Epithelial cell of esophagus (primary cell): ENCODE measurements at places on chromosomes 5 and 9.

DNA sequence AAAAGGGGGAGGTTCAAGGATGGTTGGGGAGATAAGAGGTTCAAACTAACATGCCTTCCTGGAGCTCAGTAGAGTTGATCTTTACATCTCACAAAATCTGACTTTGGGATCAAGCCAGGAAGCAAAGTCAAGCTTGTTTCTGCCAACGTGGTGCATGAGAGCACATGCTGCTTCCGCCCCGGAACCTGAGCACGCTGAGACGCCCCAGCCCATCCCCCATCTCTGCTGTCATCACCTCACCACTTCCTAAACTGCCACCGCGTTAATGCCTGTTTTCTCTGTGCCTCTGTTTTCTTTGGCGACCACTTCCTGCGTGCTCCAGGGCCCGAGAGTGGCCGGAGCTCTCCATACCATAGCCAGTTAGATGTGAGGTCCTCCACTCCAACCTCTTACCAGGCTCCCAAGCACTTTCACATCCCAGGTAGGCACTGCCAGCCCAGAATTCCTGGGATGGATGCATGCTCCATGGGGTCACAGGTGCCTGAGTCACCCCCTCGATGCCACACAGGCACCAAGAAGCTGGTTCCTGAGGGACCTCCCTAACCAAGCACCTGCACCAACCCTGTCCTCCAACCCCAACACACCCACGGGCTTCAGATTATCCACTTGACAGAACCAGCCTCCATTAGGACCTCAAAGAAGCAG, 31.2 kb upstream of the AFAP1L1 start:
- DNase-seq = peak; percentile 62

DNA sequence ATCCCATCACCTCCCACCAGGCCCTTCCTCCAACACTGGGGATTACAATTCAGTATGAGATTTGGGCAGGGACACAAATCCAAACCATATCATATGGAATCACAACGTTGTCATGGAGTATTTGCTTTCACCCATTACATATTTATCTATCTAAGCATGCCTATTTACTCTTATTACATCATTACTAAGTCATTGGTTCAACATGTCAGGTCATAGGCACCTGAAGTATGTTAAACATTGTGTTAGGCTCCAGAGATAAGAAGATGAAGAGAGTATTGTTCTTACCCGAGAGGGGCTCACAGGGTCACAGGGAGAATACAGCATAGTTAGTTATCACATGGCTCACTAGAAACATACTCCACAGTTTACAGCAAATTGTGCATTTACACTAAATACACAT, 150.5 kb downstream of the TMEM161B start:
- DNase-seq = no peak

DNA sequence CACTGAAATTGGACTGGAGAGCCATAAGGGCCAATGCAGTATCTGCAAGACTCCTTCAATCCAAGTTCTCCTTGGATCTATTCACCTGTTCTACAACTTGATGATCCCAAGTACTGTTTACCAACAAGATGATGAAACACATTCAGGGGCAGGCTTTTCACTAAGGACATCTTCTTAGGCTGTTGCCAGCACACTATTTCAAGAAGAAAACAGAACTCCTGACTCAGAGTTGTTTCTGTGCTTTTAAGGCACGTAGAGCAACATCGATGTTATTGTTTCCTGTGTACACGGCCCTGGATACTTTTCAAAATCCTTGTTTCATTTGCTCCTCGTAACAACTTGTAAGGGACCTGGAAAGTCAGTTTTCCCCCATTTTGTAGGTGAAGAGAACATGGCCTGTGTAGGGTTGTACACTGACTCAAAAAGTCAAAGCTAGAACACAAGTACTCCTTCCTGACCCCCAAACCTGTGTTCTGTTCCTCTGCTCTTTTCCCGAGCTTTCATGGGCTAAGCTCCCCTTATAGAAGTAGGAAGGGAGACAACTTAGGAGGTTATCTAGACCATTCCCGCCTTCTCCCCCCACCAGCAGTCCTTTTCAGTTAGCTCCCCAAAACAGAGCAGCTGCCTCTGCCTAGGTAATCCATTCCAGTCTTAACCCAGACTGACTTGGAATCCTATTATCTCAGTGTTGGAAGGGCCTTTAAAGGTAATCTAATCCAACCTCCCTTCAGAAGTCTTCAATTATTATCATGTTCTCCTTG, 5.2 kb upstream of the MGAT1 start:
- DNase-seq = peak; percentile 35

DNA sequence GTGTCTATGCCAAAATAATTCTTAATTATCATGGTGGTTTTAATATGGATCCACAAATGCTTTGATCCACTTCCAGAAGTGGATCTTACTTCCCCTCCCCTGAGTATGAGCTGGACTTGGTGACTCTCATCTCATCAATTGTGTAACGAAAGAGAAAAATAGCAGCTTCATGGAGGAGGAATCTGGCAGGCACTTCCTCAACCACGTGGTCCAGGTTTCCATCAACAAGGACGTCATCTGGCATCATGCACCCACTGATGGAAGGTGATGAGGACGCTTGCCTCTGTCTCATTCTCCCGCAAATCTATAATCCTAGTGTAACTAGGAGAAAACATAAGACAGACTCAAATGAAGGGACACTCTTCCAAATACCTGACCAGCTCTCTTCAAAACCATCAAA, 54.6 kb upstream of the S1PR3 start:
- peak; percentile 22 for DNase-seq

DNA sequence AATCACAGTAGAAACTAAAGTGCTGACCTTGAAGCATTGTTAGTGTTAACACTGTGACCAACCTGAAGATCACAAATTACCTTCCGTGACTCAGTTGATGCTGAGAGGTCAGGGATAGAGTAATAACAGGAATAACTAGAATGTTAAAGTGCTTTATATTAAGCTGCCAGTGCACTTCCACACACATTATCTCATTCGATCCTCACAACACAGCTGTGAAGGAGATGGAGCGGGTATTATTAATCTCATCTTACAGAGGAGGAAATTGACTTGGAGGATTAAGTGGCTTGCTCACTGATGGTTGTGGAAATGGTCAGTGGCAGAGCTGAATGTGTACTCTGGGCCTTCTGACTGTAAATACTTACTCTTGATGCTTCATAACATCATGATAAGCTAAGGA, 252.5 kb upstream of the DMRT1 start:
- DNase-seq = peak; percentile 15

DNA sequence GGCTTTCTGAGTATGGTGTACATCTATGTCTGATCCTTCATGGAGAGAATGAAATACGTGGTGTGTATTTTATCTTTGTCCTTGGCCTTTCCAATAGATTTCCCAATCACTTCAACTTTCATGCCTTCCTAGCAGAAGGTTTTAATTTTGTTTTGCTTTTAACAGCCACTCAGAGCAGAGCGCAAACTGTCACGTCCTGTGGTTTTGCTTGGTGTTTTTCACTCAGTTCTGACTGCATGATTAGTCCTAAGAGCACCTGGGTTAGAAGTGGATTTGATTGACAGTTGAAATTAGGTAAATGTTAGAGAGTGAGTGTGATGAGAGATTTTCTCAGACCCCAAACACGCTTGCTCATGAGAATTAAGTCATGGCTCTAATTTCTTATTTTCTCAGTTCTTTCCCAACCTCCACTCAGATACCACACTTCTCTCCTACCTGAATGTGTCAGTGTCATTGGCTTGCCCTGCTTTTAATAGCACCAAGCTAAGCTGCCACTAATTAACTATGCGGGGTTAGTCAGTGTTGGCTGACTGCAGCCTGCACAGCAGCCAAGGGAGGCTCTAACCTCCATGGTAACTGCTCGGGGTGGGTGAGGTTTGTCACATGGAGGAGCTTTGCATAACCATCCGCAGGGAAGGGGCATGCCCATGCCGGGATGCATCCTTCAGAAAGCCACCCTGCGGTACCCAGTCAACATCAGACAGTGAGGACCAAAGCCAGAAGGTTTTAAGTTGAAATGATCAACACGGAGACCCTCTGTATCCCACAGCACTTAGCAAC, 173.4 kb downstream of the NR3C1 start:
- peak; percentile 46 for DNase-seq

DNA sequence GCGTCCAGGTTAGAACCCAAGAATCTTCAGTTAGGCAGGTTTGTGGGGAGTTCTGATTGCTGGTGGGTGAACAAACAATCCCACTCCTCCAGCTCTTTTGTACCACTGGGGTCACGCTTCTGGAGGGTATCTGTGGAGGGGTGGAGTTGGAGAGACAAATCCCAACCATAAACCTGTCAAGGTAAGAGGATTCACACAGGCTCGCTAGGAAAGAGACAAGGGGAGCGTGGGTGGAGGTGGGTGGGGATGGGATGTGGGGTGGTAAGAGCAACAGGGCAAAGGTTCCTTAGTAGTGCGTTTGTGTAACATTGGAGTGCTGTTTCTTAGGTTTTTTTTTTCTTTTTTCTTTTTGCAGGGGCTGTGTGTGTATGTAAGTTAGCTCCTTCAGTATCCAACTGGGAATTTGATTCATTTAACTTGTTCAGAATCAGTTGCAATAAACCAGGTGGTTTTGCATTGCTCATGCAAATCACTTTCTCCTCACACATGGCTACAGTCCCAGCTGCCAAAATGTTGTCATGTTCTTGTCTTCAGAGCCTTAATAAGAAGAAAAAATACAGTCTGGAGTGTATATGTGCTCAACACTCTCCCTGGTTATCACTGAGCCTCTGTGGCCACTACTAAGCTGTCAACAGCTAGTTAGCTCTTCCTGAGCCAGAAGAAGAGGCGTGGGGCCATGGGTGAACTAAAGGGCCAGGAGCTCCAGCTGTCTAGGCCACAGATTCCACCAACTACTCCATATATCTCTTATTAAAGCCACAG, 164.0 kb upstream of the RAD23B start:
- no peak for DNase-seq

DNA sequence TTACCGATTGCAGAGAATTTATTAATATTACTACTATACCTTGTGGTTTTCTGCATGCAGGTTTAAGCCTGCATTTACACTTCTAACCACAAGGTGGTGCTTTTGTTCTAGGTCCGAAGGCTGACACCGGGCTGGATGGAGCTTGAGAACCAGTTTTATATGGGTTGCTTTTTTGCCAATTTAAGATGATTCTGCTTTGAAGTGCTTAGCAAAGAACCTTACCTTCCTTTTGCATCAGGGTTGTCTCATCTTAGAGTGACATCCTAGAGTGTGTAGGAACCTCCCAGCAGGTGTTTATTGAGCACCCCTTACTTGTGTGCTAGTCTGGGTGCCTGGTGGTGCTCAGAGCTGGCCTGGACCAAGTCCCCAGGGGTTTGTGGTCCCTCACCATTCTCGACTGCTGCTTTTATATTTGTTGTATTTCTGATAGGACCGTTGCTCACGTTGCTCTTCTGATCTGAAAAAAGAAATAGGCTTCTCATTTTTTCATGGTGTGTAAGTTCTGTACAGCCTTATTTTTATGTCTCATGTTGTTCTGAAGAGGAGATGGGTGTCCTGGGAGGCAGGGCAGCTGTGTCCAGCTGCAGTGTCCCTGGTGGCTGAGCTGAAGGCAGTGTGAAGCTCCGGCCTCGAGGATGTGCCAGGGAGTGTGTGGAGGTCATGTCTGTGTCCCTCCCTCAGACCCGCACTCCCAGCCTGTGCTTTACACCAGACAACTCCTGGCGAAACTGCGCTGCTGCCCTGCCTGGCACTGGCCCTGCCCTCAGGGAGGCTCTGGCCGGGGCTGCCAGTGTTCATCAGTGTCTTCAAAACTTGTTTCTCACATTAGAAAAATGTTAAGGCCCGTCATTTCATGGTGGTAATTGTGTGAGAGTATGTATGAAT, 54.3 kb downstream of the EHMT1 start:
- DNase-seq = peak; percentile 71

- no peak for DNase-seq
Observed at GRCh38 chr5:79007872-79008271, 22.8 kb upstream of the ARSB start.

- no peak for DNase-seq
Observed at GRCh38 chr9:4421847-4422246, 68.4 kb upstream of the SLC1A1 start.

GRCh38 chr9:116939614-116940013, 252.5 kb downstream of the TRIM32 start:
- DNase-seq = no peak
